Stimulated activated naive CD8-positive, alpha-beta T cell treated with anti-CD3 and anti-CD28 coated beads, Interleukin-15, amount 100 ng/mL, for 72 hours (primary cell): ENCODE measurements at places on chromosomes 13 and 19.

DNA sequence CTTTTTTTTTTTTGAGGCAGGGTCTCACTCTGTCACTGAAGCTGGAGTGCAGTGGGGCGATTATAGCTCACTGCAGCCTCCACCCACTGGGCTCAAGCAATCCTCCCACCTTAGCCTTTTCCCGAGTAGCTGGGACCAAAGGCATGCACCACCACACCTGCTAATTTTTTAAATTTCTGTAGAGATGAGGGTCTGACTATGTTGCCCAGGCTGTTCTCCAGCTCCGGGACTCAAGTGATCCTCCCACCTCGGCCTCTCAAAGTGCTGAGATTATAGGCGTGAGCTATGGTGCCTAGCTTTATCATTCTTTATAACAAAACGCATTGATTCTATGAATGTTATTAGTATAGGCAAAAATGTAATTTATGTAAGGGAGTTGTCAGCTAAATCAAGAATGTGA is 17.9 kb upstream of the LYPD3 start:
- DNase-seq: no peak

DNA sequence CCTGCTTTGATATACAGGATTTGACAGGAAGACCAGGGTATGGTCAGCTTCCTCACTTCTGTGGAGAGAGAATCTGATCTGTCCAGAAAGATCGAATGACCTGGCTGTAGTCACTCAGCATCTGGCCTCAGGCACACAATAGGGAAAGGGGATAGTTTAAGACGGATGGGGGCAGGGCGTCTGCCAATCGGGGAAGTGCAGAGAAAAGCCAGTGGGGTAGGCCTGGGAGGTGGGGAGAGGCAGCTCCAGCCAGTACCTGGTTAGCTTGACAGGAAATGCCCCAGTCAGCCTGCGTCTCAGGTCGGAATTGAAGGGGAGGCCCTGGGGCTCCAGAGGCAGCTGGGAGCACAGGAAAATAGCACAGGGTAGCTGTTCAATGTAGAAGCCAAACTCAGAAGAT is 12.4 kb downstream of the ZNF444 start:
- DNase-seq: no peak

- DNase-seq: no peak
These were observed 21.0 kb upstream of the NDFIP2 start for GRCh38 chr13:79459906-79460305.

- no peak for DNase-seq
These were observed 84.3 kb upstream of the NBEA start for GRCh38 chr13:34857558-34858325.

DNA sequence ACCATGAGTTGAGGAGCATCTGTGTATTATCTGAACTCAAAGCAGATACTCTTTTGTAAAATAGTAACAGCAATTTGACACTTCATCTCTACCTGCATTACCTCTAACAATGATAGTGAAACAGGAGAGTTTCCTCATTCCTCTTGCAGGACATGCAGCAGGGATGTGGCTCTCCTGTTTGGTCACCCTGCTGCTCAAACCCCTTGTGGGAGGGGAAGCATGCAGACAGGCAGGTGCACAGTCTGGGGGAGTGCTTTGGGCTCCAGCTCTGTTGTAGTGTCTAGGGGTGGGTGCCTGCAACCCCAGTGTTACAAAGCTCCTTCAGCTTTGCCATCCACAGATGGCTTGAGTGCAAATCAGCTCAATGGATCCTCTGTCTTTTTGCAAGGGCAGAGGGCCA is 827.6 kb downstream of the DACH1 start:
- no peak for DNase-seq

- DNase-seq: no peak
These were observed 22.8 kb downstream of the ZNF20 start for GRCh38 chr19:12117201-12117970.

DNA sequence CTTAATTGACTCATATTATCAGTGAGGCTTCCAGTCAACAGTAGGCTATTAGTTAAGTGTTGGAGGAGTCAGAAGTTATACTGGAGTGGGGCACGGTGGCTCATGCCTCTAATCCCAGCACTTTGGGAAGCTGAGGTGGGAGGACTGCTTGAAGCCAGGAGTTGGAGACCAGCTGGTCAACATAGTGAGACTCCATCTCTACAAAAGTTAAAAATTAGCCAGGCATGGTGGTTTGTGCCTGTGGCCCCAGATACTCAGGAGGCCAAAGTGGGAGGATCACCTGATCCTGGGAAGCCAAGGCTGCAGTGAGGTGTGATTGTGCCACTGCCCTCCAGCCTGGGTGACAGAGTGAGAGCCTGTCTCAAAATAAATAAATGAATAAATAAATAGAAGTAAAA is 53.2 kb downstream of the COMP start:
- no peak for DNase-seq

GRCh38 chr19:4577020-4577782 is 17.7 kb upstream of the SEMA6B start:
- DNase-seq: no peak

DNA sequence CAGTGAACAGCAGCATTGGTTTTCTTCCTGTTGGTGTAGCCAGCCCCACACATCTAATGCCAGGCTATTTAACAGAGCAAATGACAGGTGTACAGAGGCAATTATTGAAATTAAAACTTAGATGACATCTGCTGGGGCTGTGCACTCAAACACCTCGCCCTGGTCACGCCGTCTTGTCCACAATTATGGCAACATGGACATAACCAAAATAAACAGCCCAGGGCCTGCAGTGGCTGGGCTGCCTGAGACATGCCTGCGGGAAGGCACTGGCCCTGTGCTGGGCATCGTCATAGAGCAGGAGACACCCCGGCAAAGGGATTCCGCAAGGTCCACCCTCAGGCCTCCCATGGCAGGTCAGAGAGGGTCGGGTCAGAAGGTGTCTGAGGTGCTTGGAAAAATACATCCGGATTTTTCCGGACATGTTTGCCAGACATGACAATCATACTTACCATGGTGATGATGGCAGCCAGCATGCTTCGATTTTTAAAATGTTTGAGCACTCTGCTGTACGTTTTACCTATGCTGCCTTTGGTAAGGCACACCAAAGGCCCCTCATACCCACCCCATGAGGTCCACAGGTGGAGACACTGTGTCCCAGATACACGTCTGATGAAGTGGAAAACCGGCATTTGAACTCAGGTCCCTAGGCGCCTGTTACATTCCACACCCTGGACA is 47.8 kb downstream of the TSHZ3 start:
- no peak for DNase-seq

DNA sequence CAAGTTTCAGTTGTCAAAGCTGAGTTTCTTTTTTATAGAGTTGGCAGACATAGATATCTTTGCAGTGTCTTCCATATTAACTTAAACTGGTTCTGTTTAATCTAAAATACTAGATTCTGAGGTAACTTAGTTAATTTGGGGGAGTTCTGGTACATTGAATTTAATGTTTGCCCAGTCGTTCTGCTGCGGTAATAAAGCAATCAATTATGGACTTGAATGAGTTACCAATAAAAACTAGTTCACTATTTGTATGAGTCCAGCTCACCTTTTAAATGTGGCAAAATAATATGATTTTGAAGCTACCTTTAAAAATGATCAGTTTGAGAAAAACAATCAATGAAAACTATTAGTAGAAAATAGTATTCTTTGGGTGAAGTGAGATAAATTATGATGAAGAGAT is 90.2 kb downstream of the LMO7 start:
- no peak for DNase-seq

DNA sequence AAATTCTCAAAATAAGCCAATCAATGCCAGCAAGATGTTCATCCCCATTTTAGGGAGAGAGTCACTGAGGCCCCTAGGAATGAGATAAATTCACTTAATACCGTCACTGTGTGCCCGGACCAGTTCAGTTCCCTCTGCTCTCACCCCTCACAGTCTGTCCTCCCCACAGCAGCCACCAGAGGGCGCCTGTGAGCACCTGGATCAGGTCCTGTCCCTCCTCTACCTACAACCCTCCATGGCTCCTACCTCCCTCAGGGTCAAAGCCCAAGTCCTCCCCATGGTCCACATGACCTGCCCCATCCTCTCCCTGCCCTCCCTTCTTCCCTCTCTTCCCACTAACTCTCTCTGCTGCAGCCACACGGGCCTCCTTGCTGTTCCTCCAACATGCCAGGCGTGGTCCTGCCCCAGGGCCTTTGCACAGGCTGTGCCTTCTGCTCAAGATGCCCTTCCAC is 42.0 kb upstream of the NFIC start:
- peak; percentile 77 for DNase-seq

- no peak for DNase-seq
These were observed 42.4 kb downstream of the ADGRE3 start for GRCh38 chr19:14632286-14632685.

GRCh38 chr13:99737481-99738245 is 233.9 kb downstream of the ZIC5 start:
- no peak for DNase-seq

- DNase-seq: no peak
These were observed 75.5 kb upstream of the MEDAG start for GRCh38 chr13:30830638-30830965.

GRCh38 chr19:1097810-1098176 is 2.6 kb upstream of the POLR2E start:
- no peak for DNase-seq

GRCh38 chr13:108346376-108346775 is 76.9 kb downstream of the TNFSF13B start:
- DNase-seq: no peak

DNA sequence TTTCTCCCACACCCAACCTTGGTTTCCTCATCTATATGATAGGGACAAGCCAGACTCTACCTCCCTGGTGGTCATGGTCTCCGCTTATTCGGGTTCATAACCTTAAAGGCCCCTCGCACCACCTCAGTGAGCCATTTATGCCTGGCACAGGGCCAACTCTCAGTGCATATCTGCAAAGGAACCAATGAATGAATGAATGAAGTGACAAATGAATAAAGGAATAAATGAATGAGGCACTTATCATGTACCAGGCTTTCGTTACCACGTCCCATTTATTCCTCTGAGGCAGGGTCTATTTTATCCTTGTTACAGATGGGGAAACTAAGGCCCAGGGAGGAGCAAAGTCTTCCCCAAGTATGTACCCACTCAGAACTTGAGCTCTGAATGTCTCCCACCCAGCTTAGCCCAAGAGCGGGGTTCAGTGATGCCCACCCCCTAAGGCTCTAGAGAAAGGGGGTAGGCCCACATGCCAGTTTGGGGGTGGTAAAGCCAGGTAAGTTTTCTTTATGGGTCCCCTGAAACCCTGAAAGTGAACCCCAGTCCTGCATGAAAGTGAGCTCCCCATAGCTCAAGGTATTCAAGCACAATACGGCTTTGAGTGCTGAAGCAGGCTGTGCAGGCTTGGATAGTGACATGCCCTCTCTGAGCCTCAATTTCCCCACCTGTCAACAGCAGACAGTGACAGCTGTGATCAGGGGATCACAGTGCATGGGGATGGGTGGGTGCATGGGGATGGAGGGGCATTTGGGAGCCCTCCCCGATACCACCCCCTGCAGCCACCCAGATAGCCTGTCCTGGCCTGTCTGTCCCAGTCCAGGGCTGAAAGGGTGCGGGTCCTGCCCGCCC is 490 bp upstream of the SLC5A5 start:
- no peak for DNase-seq

DNA sequence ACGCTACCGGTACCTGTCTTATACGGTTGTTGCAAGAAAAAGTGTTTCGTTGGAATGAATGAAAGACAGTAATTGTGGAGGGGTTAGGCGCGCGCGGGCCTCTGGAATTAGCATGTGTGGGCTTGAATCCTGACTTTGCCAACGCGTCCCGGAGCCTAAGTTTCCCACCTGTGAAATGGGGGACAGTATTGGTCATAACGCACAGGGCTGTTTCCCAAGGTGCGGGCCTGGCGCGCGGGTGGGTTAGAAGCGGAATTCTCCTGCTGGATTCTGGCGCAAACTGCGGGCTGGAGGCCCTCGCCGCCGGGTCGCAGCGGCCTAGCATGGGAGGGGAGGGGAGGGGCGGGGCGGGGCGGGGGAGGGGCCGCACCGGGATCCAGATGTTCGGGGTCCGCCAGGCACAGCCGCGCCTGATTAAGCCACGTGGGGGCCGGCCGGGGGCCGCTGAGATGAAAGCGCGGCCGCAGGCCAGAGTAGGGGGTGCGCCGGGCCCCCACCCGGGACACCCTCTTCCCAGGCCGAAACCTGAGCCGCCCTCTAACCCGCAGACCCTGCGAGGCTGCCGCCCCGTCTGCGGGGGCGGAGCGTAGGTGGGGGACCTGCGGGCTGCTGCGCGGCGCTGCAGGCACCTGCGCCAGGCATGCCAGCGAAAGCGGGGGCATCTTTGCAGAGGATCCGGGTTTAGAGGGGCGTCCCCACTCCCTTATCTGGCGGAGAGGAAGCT is 1.2 kb upstream of the TMEM59L start:
- DNase-seq: no peak

- no peak for DNase-seq
These were observed 97.8 kb downstream of the RNF17 start for GRCh38 chr13:24861617-24862362.

DNA sequence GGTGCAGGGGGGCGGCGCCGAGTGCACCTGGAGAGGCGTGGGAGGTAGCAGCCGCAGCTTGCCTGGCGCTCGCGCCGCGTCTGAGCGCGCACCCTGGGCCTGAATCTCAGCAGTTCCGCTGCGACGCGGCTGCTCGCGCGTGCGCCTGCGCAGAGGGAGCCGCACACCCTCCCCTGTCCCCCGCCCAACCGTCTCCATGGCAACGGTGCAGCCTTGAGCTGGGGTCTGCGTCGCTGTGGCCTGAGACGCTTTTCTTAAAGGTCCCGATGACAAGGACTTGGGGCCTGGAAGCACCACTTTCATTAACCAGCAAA is at the start of gene PNMA8B:
TSS of gene PNMA8B (minus strand) at position 82 of the 314 bp plus-strand sequence. CDS start 402 bp downstream, outside the sequence.
- peak; percentile 32 for DNase-seq

GRCh38 chr19:49932731-49933131 is 3.4 kb upstream of the NUP62 start:
- DNase-seq: peak; percentile 70

GRCh38 chr19:38115271-38115802 is 108.7 kb downstream of the DPF1 start:
- DNase-seq: no peak

DNA sequence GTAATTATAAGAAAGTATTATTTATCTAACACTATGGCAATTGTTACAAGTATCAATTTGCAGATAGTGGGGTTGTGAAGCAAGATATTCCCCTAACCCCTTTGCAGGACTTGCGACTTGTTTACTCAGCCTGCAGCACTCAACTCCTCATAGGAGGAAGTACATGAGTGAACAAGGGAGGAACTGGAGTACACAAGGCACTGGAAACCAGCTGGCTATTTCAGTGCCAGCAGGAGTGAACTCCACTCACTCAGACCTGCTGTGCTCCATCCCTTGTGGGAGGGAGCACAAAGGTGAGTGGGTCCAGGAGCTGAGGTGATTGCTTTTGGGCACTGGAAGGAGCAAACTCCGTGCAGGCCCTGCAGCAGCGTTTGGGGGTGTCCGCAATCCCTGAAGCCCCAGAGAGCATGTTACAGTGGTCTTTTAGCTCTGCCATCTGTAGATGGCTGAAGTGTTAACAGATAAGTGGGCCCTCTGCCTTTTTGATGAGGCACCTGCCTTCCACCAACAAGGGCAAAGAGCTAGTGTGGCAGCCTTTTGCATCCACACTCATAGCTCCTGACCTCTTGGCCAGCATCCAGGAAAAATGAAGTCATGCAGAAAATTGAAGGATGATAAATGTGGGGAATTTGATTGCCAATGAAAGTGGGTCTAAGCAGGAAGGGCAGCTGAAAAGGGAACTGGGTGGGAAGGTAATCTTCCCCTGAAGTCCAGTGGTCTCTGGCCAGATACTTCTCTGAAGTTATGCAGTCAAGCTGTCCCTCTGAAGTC is 802.2 kb upstream of the MIR17HG start:
- DNase-seq: no peak
